ENCODE measurements at places on chromosomes 5 and 9. TPM values are rescaled to one million over a fixed set of nuclear protein-coding genes. Genes with fewer than 3 reads are reported as not detected.

DNA sequence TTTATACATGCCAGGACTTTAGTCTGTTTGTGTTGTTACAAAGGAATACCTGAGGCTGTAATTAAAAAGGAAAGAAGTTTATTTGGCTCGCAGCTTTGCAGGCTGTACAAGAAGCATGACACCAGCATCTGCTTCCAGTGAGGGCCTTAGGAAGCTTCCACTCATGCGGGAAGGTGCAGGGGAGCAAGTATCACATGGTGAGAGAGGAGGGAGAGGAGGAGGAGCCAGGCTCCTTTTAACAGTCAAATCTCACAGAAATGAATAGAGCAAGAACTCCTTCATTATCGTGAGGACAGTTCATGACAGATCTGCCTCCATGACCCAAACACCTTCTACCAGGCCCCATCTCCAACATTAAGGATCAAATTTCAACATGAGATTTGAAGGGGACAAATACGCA is 18.7 kb upstream of the C5orf46 start:
- H3K4me1 ChIP-seq, result no peaks in the 10 kb centered on the region
- no peak for DNase-seq
- H3K36me3 ChIP-seq, result no peaks in the 10 kb centered on the region
- H3K27me3 ChIP-seq, result no peaks in the 10 kb centered on the region

DNA sequence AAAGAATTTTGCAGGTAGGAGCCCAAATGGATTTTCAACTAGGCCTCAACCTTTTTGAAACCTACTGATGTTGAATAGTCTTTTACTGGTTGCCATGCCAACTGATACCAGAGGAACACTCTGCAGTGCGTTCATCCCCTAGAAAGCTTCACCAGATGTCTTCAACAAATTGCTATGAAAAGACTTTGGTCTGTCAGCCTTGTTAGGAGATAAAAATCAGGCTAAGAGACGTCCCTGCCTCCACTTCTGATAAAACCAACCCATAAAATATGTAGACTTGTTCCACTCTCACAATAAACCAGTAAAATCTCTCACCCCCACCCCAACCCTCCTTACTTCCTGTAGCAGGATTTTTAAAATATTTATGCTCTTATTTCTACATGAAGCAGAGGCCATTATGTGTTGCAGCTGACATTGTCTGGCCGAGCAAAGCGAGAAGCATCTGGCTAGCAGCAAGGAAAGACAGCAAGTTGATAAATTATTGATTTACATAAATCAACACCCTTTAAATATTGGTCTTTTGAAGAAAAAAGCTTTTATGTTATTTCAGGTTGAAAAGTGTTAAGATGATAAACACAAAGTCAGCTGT is 428.7 kb downstream of the ISL1 start:
- DNase-seq, result no peak
- no peaks in the 10 kb centered on the region for H3K27me3 ChIP-seq
- no peaks in the 10 kb centered on the region for H3K4me1 ChIP-seq
- no peak overlapping the region for H3K27ac ChIP-seq
- H3K36me3 ChIP-seq, result no peaks in the 10 kb centered on the region
- no peak overlapping the region for H3K4me3 ChIP-seq

DNA sequence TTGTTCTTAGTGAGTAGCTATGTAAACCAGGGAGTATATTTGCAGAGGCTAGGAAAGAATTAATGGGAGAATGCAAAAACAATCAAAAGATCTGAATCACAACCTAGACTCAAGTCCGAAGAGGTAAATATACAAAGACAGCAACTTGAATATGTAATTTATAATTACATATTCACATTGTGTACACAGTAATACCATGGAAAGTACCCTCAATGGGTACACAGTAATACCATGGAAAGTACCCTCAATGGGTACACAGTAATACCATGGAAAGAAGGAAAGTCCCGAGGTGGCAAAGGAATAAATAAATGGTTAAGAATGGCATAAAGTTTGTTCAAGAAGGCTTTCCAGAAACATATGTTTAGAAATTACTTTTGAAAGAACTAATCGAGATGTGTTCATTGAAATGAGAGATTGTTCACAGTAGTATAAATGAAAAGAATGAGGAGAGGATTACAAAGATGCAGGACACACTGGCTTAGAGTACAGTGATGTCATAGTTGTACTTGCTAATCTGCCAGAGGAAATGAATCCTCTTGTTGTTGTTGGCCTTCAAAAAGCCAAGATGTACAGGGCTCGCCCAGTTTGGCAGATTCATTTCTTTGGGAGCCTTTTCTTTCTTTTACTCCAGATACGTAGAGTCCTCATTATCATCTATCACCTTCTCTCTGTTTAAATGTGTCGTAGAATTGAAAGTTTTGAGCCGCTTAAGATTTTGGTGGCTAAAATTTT is 116.0 kb downstream of the UNC13B start:
- peaks cover 5% of the 10 kb centered on the region for H3K4me1 ChIP-seq
- H3K27ac ChIP-seq, result no peak overlapping the region
- H3K27me3 ChIP-seq, result no peaks in the 10 kb centered on the region

DNA sequence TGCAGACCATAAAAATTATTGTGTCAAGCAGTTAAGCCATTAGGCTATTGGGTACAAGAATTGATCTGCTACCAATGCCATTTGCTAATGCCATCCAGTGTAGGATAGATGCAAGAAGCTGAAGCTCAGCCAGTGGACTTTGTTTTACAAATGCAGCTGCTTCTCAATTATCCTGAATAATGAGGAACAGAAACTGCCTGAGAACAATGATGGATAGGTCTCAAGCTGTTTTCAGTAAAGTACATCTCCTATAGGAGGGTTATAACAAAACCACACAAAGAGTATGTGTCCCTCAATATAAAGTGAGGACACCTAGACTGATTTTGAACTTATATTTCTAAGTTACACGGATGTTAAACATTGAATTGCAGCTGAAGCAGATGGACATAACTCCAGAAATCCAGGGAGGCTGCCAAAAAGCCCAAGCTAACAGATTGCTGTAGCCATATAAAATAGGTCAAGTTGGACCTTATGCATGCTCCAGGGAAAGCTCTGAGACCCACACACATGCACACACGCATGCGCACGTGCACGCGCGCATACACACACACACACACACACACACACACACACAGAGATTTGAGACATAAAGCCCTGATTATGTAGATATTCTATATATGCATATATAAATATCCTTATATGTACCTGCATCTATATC is 482.7 kb upstream of the CD180 start:
- H3K4me3 ChIP-seq, result no peak overlapping the region
- H3K27me3 ChIP-seq, result no peaks in the 10 kb centered on the region
- no peak for DNase-seq

DNA sequence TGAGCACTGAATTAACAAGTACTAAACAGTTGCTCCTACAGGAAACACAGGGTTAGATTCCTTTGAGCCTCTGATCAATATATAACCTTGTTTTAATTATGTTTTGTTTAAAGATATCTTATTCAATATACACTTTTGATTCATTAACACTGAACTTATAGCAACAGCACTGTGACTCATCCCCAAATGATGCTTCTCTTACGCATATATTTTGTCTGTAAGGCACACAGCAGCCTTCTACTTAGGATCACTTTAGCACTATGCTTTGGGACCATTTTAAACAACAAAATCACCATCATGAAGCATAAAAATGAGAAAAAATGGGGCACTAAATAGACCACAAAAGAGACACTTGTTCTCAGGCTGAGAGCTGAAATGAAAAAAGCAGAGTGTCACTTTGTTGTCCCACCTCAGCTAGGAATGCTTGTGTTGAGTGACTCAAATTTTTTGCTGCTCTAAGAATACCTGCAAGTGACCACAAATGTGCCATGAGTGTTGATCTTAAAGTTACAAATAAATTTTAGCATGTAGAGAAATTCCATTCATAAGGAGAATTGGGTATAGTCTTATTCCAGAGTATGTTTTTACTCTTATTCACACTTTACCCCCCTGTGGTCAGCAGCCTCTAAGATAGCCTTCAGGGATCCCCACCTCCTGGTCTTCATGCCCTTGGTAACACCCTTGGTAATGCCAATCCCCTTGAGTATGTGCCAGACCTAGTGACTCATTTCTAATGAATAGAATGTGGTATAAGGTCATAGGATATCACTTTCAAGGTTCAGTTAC is 252.7 kb upstream of the IL12B start:
- no peak for DNase-seq
- no peak overlapping the region for H3K4me3 ChIP-seq
- H3K27me3 ChIP-seq, result no peaks in the 10 kb centered on the region
- H3K4me1 ChIP-seq, result no peaks in the 10 kb centered on the region

GRCh38 chr5:39024884-39025283 is 49.3 kb downstream of the RICTOR start:
- peaks cover 4% of the 10 kb centered on the region for H3K4me1 ChIP-seq
- no peak overlapping the region for H3K27ac ChIP-seq
- H3K36me3 ChIP-seq, result no peaks in the 10 kb centered on the region
- no peaks in the 10 kb centered on the region for H3K27me3 ChIP-seq
- no peak for DNase-seq
- no peak overlapping the region for H3K4me3 ChIP-seq

DNA sequence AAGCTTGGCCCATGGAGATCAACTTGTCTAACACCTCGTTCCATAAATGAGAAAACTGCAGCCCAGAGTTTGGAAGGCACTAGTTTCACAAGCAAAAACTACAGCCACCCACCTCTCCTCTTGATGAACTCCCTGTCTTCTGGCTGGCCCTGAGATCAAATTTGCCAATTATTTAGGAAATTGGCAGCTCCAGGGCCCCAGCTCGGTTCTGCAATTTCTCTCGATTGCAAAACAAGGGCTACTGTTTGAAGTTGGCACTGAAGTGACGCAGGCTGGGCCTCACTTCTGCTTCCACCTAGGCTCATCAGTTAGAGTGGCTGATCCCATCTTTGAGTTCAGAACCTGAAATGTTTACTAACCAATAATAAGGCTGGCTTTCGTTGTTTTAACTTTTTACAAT is 3.7 kb upstream of the GPX3 start:
- no peak overlapping the region for H3K27ac ChIP-seq
- H3K4me1 ChIP-seq, result no peaks in the 10 kb centered on the region
- H3K4me3 ChIP-seq, result no peak overlapping the region
- no peak for DNase-seq
- H3K27me3 ChIP-seq, result no peaks in the 10 kb centered on the region

DNA sequence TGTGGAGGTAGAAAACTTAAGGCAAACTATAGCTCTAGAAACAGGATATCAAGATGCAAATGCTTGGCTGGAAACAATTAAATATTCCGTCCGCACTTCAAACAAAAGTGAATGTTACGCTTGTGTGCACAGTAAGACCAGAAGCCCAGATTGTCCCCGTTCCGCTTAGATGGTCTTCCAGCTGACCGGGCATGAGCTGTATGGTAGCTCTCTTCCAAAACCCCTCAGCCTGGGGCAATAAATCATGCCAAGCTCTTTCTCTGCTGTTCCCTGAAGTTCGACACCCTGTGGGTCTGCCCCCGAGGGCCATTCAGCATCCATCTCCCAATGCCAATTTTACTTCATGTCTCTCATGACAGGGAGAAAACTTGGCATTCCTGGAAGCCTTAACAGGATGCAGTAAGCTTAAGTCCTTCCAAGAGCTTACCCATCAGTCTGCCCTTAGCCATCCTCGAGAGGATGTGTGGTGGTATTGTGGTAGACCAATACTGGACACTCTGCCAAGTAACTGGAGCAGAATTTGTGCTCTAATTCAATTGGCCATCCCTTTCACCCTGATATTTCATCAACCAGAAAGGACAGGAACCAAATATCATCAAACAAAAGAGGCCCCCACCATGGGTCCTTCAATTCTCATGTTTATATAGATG is 70.7 kb upstream of the RANBP6 start:
- no peak for DNase-seq
- H3K27me3 ChIP-seq, result no peaks in the 10 kb centered on the region
- no peak overlapping the region for H3K27ac ChIP-seq

DNA sequence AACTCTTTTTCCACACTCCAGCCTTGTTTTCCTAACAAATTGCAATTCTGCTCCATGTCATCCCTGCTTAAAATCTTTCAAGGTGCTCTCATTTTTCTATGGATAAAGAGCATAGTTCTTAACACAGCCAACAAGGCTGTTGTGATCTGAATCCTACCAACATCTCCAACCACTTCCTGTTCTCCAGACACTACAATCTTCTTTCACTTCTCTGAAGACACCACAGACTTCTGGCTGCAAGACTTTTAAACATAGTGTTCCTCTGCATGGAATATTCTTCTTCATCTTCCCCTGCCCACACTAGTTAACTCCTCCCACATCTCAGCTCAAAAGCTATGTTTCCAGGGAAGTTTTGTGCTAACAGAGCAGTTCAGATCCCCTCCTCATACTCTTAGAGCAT is 404.8 kb downstream of the MAN2A1 start:
- DNase-seq, result no peak
- no peaks in the 10 kb centered on the region for H3K4me1 ChIP-seq
- H3K36me3 ChIP-seq, result no peaks in the 10 kb centered on the region
- no peak overlapping the region for H3K27ac ChIP-seq

- peak overlapping the region; percentile 87 for H3K4me3 ChIP-seq
- H3K27ac ChIP-seq, result peak overlapping the region; percentile 42
- peaks cover 22% of the 10 kb centered on the region for H3K4me1 ChIP-seq
- no peak for DNase-seq
- no peaks in the 10 kb centered on the region for H3K27me3 ChIP-seq
Measured at GRCh38 chr9:35758475-35759050, 4.5 kb upstream of the MSMP start.

DNA sequence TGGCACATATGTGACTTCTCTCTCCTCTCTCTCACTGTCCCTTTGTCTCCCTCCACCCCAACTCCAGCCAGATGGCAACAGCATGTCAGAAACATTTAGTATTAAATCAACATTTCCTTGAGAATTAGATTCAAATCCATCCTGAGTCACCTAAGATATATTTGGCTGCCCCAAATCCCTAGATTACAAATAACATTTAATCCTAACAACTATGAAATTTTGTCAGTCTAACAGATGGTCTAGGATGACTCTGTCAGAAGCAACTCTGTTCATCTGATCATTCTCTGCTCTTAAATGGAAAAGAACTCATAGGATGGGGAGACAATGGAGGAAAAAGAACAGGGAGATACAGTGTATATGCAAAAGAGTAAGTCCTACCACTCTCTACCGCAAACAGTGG is 201.2 kb downstream of the TSSK1B start:
- H3K36me3 ChIP-seq, result no peaks in the 10 kb centered on the region
- no peaks in the 10 kb centered on the region for H3K27me3 ChIP-seq

GRCh38 chr5:19314840-19315239 is 673.2 kb downstream of the CDH18 start:
- no peaks in the 10 kb centered on the region for H3K27me3 ChIP-seq
- DNase-seq, result no peak
- H3K27ac ChIP-seq, result no peak overlapping the region
- H3K4me3 ChIP-seq, result no peak overlapping the region
- H3K4me1 ChIP-seq, result no peaks in the 10 kb centered on the region
- H3K36me3 ChIP-seq, result no peaks in the 10 kb centered on the region

The SPINK13 gene
- total RNA-seq, result not detected

The C9 gene
- total RNA-seq, result 0.13 TPM

The TMEFF1 gene
- 0.38 TPM for total RNA-seq

The PPIC gene
- total RNA-seq, result 0.21 TPM

The CTSL gene
- total RNA-seq, result not detected

The GABRA1 gene
- total RNA-seq, result not detected

The OCLN gene
- total RNA-seq, result 26.6 TPM

The MPDZ gene
- 0.03 TPM for total RNA-seq

Measured in GM12878 (cell line).